ENCODE measurements at places on chromosomes 7 and 10.

DNA sequence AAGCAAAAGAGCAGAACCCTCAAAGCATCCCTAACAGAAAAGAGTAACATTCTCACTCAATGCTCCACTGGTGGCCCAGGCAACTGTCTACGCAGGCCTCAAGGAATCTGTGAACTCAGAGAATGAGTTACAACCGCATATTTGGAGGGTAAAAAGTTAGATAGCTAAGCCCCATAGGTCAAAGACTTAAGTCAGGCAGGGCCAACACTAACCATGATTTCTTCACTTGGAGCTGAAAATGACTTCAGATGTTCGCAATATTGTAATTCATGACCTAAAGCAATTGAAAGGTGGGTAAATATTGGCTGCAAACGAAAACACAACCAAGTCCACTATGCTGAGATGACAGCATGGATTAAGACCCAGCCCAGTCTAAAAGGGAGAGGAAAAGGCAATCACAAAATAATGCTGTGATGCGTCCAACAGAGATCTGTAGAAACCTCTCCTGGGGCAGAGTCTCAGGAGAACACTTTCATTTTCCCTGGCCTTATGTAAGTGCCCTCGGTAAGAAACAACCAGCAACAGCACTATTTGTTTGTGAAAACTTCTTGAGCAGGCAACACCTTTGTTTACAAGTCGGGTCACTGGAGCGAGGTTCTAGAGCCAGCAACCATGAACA, 176.5 kb downstream of the TNS3 start:
- DNase-seq: no peak

DNA sequence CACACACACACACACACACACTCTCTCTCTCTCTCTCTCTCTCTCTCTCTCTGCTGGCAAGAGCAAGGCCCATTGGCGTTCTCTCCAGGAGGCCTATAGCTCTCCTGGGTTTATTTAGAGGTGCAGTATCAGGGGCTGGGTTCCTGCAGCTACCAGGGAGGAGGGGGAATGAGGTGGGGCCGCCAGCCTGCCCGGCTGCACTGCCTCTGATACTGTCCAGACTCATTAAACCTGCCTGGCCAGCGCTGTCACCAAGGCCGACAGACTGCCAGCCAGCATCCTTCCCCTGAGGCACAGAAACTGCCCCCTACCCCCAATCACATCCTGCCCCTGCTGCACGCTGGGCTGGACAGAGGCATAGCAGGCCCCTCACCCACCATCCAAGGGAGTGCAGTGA, 4.3 kb downstream of the PRRT4 start:
- no peak for DNase-seq

DNA sequence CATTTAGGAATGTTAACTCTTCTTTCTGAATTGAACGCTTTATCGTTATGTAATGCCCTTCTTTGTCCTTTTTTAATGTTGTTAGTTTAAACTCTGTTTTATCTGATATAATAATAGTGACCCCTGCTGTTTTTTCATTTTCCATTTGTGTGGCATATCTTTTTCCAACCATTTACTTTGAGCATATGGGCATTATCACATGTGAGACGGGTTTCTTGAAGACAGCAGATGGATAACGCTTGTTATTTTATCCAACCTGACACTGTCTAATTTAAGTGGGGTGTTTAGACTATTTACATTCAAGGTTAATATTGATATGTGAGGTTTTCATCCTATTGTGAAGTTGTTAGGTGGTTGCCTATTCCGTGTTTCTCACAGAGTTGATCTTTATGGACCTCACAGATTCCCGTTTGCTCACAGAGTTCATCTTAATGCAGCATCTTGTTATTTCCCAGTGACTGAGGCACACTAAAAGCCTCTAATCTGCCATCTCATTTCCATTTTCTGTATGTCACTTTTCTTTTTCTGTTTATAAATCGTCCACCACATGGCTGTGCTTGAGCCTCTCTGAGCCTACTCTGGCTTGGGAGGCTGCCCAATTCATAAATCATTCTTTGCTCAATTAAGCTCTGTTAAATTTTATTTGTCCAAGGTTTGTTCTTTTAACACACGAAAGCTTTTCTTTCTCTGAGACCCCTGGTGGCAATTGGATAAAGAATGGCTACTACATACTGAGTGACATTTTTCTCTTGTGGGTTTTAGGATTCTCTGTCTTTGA, 286.2 kb downstream of the HTR7 start:
- no peak for DNase-seq

DNA sequence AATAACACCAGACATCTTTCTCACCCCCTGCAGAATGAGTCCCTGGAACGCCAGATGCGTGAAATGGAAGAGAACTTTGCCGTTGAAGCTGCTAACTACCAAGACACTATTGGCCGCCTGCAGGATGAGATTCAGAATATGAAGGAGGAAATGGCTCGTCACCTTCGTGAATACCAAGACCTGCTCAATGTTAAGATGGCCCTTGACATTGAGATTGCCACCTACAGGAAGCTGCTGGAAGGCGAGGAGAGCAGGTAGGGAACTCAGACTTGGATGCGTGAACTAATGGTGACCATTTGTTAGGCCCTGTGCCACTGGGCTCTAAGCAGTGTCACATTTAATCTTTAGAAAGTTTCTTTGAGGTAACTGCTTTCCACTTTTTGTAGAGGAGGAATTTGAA, 7.1 kb downstream of the VIM start:
- no peak for DNase-seq

GRCh38 chr7:145313551-145313950, 477.7 kb upstream of the TPK1 start:
- no peak for DNase-seq

DNA sequence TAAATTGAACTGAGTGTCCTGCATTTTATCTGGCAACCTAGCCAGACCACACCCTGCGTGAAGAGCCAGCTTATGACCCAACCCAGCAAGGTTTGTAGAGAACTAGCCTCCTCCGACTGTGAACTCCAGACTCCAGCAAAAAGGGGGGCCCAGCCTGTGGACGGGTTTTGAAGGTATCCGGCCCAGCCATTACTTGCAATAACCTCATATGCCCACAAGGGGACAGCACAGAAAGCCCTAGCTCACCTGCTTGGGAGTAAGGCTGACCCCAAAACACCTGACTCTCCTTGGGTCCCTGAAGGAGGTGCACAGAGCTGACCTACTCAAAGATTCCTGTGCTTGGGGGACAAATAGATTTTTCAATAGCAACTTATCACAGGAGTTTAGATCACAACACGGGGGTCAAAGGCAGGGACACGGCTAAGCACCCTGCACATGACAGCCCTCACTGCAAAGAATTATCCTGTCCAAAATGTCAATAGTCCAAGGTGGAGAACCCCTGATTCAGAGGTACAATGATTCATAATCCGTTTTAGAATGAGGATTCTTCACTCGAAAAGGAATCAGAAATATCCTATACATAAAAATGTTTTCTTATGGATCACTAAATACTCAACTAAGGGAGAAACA, 4.6 kb downstream of the TRPV6 start:
- no peak for DNase-seq

DNA sequence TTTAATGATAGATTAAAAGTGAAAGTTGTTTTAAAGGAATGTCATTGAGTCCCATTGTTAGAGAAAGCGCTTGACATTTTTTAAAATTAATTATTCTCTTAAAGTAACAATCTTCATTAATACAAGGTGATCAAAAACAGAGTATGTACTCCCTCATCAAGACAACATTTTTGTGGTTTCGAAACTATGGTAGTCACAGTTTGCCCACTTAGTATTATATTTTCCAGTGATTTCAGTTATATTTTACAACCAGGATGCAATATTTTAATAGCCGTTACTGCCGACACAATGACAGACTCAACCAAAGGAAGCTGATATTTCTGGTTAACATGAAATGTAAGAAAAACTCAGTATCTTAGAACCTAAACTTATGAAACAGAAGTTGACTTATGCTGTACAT, 31.3 kb downstream of the MKX start:
- no peak for DNase-seq

DNA sequence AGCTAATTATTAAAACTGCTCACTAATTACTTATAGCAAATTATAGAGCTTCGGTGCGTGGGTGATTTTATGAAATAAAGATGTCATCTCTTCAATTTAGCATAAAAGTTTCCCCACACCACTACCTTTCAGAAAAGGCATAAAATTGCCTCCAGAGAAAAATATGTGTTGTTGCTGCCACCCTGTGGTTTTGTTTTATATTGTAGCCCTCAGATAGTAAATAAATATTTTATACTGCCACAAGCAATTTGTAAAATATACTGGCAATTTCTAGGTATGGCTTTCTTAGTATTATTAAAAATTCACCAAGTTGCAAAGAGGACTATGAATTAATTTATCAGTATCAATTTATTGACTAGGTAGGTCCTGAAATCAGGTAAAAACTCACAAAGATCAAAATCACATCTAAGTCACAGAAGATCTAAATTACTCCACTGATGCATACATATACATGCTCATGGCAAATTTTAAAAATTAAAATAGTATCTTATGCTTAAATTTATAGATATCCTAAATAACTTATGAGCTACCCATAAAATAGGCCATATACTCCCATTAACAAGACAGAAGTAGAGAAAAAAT, 26.5 kb downstream of the ASNS start:
- no peak for DNase-seq

GRCh38 chr7:1850976-1851571, 181.0 kb downstream of the ELFN1 start:
- no peak for DNase-seq

- no peak for DNase-seq
These were observed 559.4 kb upstream of the KCND2 start for GRCh38 chr7:119713606-119714005.

Measured in activated naive CD4-positive, alpha-beta T cell (primary cell).